ENCODE measurements at places on chromosomes 3 and 15. TPM values are rescaled to one million over a fixed set of nuclear protein-coding genes. Genes with fewer than 3 reads are reported as not detected.

DNA sequence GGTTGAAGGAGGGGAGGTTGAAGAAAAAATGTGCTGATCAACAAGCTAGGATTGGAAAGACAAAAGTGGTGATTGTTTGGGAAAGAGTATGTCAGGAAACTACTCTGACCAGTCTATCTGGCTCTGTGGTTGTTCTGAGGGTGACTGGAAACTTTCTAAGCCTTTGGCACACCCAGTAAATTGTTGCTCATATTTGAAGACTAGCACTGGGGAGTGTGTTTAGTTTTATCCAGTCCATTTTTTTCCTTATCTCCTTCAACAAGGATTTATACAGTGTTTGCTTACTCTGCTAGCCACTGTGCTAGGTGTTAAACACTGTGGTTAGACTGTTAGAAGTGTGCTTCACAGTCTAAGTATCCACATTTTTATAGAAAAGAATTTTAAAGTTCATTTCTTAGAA is 28.8 kb downstream of the PPM1L start:
- no peak for DNase-seq

- peak; percentile 63 for DNase-seq
These were observed 4.2 kb upstream of the GMPPB start for GRCh38 chr3:49727924-49728361.

DNA sequence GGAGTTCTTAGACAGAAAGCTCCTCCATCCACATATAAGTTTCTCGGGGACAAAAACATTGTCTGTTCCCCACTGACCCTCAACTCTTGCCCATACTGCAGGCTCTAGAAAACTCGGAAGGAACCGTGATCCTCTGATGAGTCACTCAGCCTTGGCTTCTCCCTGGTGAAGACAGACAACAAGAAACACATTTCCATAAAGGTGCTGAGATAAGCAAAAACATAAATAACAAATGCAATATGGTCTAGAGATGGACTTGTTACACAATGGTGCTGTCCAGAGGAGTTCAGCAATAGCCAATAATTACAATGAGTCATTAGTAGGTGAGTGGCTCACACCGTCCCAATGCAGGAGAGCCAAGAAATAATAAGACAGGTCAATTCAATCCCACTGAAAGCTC is 43.7 kb downstream of the MAGI1 start:
- DNase-seq: no peak

- DNase-seq: no peak
These were observed 83.8 kb upstream of the TPM1 start for GRCh38 chr15:62958528-62959363.

- no peak for DNase-seq
These were observed 85.5 kb downstream of the VPS13C start for GRCh38 chr15:61974759-61975158.

GRCh38 chr3:196081002-196081833 is 672 bp downstream of the TFRC start:
- peak; percentile 85 for DNase-seq

GRCh38 chr3:26535151-26535550 is 87.4 kb upstream of the LRRC3B start:
- DNase-seq: no peak

DNA sequence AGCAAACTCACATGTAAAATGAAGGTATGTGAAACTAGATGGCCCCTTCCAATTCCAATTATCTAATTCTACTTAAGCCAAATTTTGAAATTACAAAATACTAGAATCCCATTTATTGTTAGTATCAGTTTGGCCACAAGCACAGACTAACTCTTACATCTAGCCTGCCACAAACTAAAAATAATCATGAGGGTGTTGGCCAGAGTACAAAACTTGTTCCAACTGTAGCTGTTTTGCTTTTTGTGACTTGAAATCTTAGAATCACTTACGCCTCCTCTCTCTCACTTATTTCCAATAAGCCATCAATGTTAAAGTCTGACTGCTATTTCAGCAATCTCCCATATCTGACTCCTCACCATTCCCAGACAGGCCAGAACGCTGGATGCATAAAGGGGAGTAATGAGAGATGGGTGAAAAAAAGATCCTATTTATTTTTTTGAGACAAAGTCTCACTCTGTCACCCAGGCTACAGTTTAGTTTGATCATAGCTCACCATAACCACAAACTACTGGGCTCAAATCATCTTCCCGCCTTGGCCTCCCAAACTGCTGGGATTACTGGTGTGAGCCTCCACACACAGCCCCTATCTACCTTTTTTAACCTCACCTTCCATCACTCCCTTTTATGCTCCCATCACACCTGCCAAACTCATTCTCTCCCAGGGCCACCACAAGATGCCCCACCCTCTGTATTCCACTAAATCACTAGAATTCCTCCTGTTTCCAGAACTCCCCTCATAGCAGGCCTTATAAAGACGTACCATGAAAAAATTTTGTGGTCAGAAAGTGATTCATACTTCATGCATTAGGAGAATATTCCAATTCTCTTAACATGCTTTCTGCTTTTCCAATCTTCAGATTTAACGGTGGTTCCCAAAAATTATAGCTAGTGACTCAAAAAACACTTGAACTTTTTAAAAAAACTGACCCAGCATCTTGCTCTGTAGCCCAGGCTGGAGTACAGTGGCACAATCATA is 36.5 kb downstream of the ATOSA start:
- no peak for DNase-seq

- DNase-seq: no peak
These were observed 16.4 kb upstream of the ANXA2 start for GRCh38 chr15:60414016-60414682.

Gene GOLGA8Q
- total RNA-seq: 2.3 TPM

Gene LTF
- 14.3 TPM for total RNA-seq

Gene ALDH1L1
- 3.3 TPM for total RNA-seq

Gene XCR1
- total RNA-seq: 0.26 TPM

Gene ALDH1A3
- 9.9 TPM for total RNA-seq

Gene FAM240A
- total RNA-seq: not detected
